Right atrium auricular region (tissue), 2 donors: ENCODE measurements at places on chromosomes 11 and 22.
A peak's percentile ranks its signal among the peaks of the same experiment; 100 is the strongest.

- no peak for DNase-seq
These were observed 307.5 kb downstream of the NTM start for GRCh38 chr11:131677828-131678470.

DNA sequence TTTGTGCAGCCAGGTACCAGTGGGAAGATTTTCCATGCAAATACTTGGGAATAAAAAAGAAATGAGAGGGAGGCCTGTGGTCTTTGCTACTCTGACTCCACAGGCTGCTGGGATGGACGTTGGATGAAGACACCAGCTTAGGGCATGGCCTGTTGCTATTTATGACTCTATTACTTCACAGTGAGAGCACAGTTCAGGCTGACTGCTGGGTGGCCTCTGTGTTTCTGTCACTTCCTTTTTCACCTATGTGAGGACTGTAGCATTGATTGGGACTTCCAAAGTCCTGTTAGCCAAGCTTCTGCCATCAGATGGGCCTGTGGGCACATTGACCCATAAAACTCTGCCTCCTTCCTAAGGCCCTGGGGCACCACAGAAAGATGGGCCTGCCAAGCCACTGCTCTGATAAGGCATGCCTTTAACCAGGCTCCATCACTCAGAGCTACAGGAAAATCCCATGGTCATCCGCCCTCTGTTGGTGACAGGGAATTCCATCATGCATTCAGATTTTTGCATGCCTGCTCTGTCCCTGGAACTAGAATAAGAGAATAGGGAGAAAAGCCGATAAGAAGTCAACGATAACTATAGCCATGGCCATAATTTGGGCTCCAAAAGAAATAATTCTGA lies 64.6 kb downstream of the KCNJ1 start:
- no peak for DNase-seq

DNA sequence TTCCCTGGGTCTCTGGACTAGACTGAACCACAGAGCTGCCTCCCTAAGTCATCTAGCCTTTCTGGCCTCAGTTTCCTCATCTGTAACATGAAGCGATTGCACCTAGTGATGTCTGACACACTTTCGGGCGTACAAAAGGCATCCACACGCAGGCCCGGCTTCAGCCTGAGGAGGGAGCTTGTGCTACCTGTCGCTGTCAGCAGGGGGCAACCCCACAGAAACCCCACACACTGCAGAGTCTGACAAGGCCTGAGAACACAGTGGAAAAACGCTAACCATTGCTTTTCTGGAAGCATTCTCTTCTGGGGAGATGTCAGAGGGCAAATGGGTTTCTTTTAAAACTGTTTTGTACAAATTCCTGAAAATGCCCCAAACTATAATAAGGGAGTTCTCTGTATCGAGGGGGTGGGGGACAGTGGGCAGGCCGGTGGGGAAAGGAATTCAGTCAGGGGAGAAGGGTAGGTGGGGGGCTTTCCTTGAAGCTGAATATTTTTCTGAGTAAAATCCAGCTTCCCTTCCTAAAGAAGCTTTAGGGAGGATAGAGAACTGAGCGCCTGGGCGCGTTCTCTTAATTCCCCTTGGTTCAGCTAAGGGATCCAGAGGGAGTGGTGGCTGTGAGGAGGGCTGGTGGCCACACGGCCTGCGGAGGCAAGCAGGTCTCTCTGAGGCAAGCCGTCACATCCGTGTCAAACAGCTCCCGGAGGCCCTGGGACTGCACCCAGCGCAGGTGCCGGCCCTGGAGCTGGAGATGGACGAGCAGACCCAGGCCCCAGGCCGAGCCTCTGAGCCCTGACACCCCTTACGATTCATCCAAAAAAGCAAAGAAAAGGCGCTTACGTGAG lies 533 bp downstream of the ELF5 start:
- DNase-seq: no peak

- no peak for DNase-seq
These were observed 117.5 kb downstream of the SNX19 start for GRCh38 chr11:130798801-130799200.

DNA sequence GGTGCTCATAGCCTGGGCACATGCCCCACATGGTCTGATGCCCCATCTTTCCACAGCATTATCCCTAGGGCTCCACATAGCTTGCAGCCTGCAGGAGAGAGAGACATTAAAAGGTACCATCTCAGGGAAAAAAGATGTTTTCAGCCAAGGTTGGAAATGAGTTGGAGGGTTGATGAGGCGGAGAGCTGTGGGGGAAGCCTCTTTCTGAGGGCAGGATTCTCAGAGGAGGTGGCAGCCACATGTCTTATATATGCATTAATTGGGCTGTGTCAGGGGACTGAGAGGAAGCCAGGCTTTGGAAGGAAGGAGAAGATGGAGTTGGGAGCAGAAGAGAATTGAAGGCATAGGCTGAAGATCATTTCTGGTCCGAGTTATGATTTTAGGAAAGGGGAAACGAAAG lies 57.8 kb downstream of the CEP164 start:
- no peak for DNase-seq

GRCh38 chr11:47946682-47947559 lies 33.4 kb upstream of the PTPRJ start:
- peak; percentile 87 for DNase-seq

- no peak for DNase-seq
These were observed 2.7 kb upstream of the TMPRSS6 start for GRCh38 chr22:37112084-37112728.

- DNase-seq: peak; percentile 65
These were observed 33.0 kb upstream of the NUP160 start for GRCh38 chr11:47881145-47881544.

DNA sequence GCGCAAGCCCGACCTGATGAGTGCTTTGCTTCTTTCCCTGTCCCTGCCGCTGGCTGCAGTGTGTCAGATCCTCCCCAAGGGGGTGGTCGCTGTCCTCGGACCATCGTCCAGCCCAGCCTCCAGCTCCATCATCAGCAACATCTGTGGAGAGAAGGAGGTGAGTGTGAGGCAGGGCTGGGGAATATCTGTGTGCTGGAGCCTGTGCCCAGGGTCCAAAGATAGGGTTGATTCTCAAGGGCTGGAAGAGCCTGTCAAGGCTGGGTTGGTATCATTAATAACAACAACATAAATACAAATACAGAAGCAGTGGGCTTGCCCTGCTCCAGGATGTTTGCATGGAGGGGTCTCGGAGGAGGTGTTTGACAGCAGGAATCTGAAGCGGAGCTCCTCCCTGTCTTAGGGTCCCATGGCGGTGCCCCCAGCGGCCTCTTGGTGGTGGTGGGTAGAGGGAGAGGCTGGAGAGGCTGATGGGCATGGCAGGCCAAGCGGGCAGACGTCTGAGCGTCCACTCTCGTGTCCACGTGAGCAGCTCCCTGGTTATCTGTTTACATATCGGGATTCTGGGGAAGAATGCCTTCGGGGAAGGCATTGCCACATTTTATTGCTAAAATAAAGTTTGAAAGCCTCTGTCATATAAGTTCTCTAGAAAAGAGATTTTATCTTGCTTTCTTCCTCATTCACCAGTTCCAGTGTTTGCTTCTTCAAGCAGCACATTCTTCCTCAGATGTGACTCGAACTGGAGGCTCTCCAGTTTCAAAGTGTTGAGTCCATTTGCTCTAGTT lies 208.4 kb upstream of the TBCEL start:
- no peak for DNase-seq

- no peak for DNase-seq
These were observed 4.3 kb downstream of the KIRREL3 start for GRCh38 chr11:126996036-126996804.

DNA sequence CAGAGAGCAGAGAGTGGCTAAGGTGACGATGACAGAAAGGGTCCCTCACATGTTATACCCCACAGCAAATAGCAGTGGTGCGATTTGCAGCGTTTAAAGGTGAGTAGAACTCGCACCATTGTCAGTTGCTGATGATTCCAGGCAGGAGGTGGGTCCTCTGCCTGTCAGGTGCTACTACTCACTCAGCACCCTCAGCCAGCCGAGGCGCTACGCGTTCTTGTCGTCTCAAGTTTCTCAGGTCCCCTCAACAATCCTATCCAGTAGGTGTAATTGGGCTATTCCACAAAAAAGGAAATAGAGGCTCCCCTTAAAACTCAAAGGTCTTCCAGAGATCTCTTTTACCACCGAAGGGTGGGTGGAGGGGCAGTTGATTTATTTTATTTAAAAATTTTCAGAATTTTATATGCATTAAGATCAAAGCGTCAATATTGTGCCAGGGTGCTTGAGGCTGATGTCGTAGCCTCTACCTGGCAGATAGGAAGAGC lies 18.3 kb downstream of the ELF5 start:
- DNase-seq: no peak

GRCh38 chr22:24950272-24950902 lies 2.1 kb upstream of the KIAA1671 start:
- DNase-seq: no peak

GRCh38 chr11:40647295-40647694 lies 812.2 kb downstream of the LRRC4C start:
- DNase-seq: no peak

DNA sequence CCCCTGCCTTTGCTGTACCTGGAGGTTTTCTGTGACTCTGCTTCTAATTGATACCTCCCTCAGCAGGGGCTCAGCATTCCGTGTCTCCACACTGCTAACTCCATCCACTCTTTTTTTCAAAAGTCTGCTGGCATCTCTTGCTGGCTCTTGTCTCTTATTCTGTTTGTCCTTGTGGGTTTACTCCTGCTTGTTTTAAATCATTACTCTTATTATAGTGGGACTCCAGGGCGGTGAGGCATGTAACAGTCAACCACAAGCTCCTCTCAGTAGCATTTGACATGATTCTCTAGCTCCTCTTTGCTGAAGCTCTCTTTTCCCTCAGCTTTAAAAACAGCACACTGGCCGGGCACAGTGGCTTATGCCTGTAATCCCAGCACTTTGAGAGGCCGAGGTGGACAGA lies 260.2 kb upstream of the NARS2 start:
- DNase-seq: no peak

DNA sequence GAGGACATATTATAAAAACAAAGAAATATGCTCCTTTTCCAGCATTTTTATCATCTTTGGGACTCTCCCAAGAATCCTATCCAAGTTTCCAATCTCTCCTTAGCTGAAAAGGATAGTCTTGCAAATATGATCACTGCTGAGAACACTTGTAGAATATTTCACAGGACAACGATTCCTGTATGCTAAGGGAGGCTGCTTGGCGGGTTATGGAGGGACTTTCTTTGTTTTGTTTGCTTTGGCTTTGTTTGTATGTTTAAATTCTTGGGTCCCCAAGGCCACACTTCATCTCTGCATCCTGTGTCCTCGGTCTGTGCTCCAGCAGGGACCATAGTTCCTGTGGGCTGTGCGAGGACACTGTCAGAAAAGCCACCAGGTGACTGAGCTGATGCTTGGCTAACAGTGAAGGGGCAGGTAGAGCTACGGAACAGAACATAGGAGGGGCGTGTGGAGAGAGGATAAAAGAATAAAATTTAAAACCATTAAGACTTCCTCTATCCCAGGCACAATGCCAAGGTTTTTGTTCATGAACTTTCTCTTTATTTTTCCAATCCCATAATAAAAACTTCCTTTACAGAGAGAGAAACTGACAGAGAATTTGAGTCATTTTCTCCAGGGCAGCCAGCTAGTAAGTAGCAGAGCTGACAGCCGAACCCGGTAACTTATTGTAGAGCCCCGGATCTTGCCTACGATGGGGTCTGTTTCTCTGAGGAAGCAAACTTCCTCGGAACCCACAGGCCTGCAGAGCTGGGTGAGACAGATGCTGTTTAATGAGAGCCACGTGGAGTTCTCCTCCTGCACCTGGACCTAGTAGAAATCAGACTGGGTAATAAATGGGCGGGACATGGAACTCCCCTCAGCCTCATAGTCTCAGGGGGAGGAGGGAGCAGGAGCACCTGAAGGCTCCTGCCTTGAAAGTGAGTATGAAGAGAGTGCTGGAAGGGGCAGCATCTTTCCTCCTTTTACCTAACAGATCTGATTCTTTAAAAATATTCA lies at the start of gene IZUMO1R:
IZUMO1R (plus strand) TSS at position 615 of the 993 bp plus-strand sequence. CDS start 1,057 bp downstream, outside the sequence.
- no peak for DNase-seq

DNA sequence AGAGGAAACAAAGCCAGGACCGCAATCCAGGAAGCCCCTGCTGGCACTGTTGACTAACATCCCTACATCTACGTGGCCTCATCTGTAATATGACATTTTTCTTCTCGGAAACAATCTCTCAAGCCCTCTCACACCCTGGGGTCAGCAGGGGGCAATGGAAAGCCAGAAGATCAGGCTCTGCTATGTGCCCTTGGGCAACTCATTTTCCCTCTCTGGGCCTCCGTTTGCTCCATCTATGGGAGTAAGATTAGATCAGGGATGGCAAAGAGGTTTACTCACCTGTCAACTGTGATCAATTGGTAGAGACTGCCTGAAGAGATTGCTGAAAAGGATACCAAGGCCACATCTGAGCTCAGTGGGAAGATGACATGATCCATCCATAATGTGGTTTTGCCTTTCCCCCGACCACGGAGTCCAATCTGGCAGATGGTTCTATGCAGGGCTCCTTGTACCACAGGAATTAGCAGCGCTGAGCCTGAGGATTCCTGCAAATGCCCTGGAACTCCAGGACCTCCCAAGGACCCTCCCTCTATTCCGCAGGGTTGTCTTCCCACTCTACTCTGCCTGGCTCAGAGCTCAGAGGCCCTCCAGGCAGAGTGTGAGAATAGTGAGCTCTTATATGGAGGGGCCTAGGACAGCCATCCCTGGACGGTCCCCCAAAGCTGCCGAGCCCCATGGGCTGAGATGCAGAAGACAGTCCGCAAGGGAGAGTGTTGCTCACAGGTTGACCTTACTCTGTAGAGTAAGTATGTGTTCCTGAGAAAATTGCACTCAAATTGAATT lies 66.1 kb downstream of the CHST1 start:
- no peak for DNase-seq

- no peak for DNase-seq
These were observed 12.1 kb upstream of the BLID start for GRCh38 chr11:122128146-122128545.

GRCh38 chr22:46539169-46539568 lies 1.7 kb upstream of the CELSR1 start:
- DNase-seq: no peak

GRCh38 chr22:50446708-50447575 lies 27.9 kb downstream of the SBF1 start:
- DNase-seq: no peak

GRCh38 chr22:48556222-48556621 lies 1271.5 kb downstream of the BRD1 start:
- no peak for DNase-seq

DNA sequence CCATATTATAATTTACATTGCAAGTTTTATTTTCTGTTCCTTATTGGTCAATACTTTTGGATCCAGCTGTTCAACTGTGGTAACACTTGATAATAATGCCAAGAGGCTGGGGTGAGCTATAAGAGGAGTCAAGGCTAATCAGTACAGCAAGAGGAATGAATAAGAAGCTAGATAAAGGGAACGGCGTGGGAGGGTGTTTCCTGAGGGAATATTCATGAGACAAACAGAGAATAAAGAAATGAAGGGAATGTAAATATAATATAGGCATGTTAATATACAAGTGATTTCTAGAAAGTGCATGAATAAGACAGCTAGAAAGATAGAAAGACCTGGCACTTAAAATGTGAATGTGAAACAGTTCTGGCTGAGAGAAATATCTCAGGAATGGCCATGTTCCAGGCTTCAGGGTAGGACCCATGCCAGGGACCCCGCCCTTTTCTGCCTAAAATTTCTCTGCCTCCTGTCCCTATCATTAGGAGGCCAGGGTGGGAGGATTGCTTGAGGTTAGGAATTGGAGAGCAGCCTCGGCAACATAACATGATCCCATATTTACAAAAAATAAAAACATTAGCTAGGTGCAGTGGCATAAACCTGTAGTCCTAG lies 3.9 kb downstream of the OR51B4 start:
- DNase-seq: no peak

GRCh38 chr11:110373051-110373702 lies 56.6 kb upstream of the FDX1 start:
- no peak for DNase-seq
